GM04504 (cell line): ENCODE measurements at places on chromosomes 12 and 14.
A peak's percentile ranks its signal among the peaks of the same experiment; 100 is the strongest.

GRCh38 chr12:18782827-18783226 is 44.9 kb downstream of the CAPZA3 start:
- no peak for DNase-seq

DNA sequence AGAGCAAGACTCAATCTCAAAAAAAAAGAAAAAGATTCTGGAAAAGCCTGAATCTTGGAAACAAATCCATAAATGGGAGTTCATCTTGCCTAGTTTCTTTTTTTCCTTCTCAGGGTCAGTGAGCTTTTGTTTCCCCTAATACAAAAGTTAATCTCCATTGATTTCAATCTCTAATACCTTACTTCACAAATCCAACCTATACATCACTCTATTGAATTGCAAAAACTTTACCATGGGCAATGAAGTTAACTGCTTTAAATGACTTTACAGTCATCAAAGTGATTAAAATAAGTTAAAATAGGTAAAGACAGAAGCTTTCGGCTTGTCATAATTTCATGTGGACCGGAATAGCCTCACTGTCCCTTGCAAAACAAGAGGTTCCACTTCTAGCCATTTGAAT is 1012.7 kb upstream of the SEL1L start:
- DNase-seq: no peak

- no peak for DNase-seq
Observed at GRCh38 chr12:115433014-115433634, 749.1 kb upstream of the TBX3 start.

DNA sequence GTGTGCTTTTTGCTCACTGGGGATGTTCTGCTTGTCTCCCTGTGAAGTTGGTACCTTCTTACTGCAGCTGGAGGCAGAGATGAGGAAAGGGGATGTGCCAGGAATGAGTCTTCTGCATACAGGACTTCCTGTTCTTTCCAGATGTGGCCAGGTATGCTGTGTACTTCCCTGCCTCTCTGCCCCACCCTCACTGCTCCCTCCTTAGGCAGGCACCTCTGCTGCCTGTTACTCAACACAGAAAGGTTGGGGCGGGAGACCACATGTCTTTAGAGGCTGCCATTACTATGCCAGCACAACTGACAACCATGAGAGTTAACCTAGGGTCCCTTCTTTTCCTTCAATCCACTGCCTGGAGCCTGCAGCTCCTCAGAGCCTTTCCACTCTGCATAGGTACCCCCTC is 2.0 kb upstream of the OAS3 start:
- DNase-seq: no peak

DNA sequence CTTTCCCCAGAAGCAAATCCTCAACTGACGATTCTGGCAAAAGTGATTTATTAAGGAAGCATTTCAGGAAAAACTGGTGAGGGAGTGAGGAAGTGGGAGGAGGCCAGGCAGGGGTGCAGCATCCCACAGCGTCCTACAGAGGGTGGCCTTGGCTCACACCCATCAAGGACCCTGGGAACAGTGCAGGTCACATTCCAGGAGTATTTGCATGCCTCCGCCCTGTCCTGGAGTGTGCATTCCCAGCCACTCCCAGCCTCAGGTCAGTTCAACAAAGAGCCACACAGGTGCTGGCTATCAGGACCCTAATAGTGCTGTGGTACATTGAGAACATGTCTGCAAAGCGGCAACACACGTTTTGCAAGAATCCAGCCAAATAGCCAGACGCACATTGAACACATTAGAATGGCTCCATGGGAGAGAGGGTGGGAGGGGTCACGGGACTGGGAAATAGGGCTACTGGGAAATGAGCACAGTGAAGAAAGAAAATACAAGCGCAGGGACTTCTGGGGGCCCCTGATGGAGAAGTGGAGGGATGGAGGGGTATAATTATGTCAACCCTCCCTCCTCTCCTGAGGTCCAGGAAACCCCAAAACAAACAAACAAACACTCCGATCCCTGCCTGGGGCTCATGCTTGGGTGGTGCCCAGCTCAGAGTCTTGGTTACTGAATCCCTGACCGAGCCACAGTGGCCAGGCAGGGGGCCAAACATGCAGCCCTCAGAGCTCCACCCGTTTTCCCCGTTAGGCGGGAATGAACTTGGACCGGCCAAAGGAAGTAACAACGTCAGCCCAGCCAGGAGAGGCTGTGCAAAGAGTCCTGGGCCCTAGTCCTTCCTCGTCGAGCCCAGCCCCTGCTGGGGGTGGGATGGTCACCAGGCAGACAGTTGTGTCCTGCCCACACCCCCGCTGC is 36.5 kb downstream of the CMKLR1 start:
- DNase-seq: peak; percentile 14

DNA sequence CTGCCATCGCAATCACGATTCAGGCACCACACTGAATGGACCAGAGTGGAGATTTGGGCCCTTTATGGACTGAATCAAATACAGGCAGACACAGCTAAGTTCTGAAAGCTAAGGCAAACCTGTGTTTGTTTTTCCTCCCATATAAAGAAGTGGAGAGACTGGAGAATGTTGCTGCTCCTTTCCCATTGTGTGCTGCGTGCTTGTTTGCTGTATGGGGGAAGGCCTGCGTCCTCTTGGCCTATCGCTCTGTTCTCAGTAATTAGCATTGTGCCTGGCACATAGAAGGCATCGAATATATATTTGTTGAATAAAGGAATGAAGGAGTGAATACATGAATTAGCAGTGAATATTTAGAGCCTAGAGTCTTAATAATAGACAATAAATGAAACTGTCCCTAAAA is 12.4 kb downstream of the ST8SIA1 start:
- DNase-seq: no peak

- DNase-seq: no peak
Observed at GRCh38 chr12:123150275-123150743, 581 bp downstream of the PITPNM2 start.
